Stimulated activated CD8-positive, alpha-beta memory T cell treated with anti-CD3 and anti-CD28 coated beads, Interleukin-15, amount 100 ng/mL, for 4 hours (primary cell): ENCODE measurements at places on chromosomes 13 and 19.
A peak's percentile ranks its signal among the peaks of the same experiment; 100 is the strongest.

DNA sequence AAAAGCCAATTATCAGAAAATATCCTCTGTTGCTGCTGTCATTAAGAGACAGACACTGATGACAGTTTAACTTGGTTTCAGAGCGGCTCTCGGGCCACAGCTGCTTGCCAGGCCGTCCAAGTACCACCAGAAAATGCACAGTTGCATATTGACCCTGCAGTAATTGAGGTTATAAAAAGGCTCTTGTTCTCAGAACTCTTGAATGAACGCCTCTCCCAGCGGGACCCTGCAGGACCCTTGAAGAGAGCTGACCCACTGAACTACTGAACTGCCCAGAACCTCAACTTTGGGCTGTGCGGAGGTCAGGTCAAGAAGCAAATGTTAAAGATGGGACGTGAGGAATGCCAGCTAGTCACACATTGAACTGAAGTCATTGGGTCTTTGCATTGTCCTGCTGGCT, 1559.0 kb upstream of the SLC10A2 start:
- DNase-seq = no peak

GRCh38 chr13:113176280-113176679, 17.8 kb downstream of the PROZ start:
- DNase-seq = peak; percentile 61

DNA sequence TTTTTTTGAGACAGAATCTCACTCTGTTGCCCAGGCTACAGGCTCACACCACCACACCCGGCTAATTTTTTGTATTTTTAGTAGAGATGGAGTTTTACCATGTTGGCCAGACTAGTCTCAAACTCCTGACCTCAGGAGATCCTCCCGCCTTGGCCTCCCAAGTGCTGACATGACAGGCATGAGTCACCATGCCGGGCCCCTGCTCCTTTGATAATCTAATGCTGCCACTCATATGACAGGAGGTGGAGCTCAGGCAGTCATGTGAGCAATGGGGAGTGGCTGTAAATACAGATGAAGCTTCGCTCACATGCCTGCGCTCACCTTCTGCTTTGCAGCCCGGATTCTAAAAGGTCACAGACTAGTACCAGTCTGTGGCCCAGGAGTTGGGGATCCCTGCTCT, 25.1 kb downstream of the ARHGEF18 start:
- no peak for DNase-seq

- DNase-seq = no peak
These were observed 11.5 kb downstream of the ZNF552 start for GRCh38 chr19:57803265-57803593.

- DNase-seq = no peak
These were observed 16.9 kb upstream of the ZNF254 start for GRCh38 chr19:24069905-24070657.

- DNase-seq = no peak
These were observed 1.8 kb upstream of the MED4 start for GRCh38 chr13:48096670-48097069.

- no peak for DNase-seq
These were observed 40.5 kb upstream of the SLC15A1 start for GRCh38 chr13:98792785-98793495.

DNA sequence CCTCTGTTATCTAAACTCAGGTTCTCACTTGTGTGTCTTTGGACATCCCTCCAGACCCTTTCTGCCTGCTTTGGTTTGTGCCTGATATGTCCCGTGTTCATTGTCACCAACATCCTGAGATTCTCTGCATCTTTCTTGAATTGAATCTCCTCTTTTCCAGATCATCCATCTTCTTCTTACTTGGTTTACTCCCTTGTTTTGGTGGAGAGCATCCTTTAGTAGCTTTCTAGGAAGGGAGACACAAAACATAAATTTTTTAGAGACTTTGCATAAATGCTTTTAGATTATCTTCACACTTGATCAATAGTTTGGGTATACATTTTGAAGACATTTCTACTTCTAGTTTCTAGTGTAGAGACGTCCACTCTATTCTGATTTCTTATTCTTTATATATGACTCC, 61.7 kb downstream of the TDRD12 start:
- DNase-seq = no peak

- no peak for DNase-seq
These were observed 158.7 kb downstream of the OXGR1 start for GRCh38 chr13:96835546-96835945.

- DNase-seq = no peak
These were observed 43.5 kb upstream of the NPAS1 start for GRCh38 chr19:46975925-46976782.

- no peak for DNase-seq
These were observed 1471.7 kb downstream of the UQCRFS1 start for GRCh38 chr19:27741236-27741635.

DNA sequence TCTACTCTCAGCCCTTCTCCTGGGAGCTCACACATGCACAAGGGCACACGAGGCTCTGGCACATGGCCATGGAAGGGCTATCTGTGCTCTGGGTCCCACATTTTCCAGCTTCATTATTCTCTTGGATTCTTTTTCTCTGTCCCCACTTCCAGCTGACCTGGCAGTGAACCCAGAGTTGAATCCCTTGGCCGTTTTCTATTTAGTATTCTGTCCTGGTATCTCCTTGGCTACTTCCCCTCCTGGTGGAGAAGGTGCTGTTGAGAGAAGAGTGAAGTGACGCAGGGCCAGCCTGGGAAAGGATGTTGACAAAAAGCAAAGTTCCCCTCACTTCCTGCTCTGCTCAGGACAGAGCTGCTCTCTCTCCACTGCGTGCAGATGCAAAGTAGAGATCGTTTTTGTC, 303.1 kb downstream of the IRS2 start:
- no peak for DNase-seq

- DNase-seq = no peak
These were observed 27.3 kb upstream of the GPI start for GRCh38 chr19:34337739-34338138.

- DNase-seq = no peak
These were observed 351.9 kb upstream of the MIR17HG start for GRCh38 chr13:90995614-90996013.

DNA sequence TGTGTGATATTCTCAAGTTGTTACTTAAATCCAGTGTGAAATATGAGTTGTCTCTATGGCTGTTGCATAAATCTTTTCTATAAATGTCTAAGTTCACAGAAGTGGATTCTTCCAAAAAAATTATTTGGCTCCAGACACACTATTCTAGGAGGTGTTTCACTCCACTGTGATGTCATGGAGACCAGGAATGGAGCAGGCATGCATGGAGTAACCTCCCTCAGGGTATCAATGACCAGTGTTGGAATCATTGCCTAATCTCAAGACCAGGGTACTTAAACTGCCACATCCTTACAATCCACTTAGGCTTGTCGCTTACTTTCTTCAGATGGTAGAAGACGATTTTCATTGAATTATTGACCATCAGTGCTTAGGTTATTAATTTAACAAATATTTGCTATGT, 55.4 kb downstream of the LRRC63 start:
- DNase-seq = no peak

- DNase-seq = no peak
These were observed 15.6 kb downstream of the KPNA3 start for GRCh38 chr13:49776871-49777270.

DNA sequence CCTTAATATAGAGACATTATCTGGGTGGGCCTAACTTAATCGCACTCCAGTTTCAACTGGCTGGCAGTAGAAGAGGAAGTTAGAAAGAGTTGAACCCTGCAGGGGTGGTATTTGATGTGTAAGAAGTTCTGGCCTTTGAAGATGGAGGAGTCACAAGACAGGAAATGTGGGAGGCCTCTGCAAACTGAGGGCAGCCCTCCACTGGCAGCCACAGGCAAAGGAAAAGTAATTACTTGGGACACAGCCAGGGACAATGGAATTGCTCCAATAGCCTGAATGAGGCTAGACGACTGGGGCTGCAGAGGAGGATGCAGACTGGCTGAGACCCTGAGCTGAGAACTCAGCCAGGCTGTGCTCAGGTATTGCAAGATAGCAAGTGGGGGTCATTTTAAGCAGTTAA, 703.3 kb upstream of the ARGLU1 start:
- DNase-seq = no peak

GRCh38 chr13:36143738-36144137, 12.6 kb upstream of the DCLK1 start:
- DNase-seq = no peak

DNA sequence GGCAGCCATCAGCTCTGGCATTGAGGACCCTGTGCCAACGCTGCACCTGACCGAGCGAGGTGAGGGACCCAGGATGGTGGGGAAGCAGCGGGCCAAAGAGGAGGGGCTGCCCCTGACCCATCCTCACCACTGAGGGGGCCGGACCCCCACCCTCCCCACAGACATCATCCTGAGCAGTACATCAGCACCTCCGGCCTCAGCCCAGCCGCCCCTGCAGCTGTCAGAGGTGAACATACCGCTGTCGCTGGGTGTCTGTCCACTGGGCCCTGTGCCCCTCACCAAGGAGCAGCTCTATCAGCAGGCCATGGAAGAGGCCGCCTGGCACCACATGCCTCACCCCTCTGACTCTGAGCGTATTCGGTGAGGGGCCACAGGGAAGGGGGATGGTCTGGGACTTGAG, 7.3 kb downstream of the LENG1 start:
- no peak for DNase-seq

DNA sequence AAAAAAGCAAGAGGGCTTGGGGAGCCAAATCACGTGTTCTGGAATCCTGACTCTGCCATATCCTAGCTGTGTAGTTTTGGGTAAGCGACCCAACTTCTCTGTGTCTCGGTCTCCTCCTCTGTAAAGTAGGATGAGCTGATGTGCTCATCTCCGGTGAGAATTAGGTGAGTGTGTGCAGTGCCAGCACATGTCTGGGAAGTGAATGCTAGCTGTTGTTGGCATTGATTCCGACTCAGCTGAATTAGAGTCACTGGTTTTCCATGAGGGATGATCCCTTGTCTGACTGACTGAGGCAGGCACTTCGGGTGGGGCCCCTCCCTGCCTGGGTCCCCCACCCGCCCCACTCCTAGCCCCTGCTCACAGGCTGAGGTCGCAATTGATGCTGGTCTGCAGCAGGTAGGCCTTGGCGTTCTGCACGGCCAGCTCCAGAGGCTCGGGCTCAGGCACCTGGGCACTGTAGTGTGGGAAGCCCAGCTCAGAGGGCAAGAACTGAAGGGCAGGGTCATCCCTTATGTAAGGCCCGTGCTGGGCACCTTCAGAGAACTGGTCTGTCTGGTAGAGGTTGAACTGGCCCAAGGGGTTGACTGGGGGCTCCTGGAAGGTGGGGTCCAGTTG, 835 bp downstream of the RSPH6A start:
- DNase-seq = no peak

GRCh38 chr19:19356901-19357566, 36.4 kb downstream of the MAU2 start:
- DNase-seq = no peak

GRCh38 chr19:13460045-13460444, 46.2 kb downstream of the CACNA1A start:
- DNase-seq = no peak

- no peak for DNase-seq
These were observed 8.6 kb downstream of the OR7C2 start for GRCh38 chr19:14949876-14950275.

DNA sequence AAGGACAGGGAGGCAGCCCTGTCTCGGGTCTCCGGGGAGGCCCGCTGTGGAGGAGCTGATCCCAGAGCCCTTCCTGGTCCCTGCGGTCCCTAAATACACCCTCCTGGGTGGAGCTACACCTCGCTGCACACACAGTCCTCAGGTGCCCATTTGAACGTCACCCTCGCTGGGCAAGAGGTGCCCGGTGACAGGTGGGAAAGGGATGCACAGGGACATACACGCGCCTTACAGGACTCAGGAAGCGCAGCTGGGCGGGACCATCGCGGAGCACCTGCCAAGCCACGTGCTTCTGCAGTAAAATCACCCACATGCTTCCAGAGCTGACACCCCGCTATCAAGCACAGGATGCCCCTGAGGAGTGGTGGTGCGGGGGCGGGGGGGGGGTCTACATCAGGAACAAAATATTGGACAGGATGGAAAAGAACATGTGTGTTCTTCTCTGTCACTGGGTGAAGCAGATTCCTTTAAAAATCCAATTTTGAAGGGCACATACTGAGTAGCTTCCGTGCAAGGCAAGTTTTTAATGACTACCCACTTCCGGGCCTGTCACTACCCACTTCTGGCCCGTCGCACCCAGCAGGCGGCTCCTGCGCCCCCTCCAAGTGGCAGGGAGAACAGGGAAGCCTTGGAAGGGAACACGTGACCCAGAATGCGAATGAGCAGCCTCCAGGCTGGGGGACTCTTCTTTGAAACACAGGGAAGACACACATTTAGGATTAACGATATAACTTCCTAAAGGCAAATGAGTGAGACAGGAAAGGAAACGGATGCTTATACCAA, 78.9 kb downstream of the COL4A1 start:
- no peak for DNase-seq

DNA sequence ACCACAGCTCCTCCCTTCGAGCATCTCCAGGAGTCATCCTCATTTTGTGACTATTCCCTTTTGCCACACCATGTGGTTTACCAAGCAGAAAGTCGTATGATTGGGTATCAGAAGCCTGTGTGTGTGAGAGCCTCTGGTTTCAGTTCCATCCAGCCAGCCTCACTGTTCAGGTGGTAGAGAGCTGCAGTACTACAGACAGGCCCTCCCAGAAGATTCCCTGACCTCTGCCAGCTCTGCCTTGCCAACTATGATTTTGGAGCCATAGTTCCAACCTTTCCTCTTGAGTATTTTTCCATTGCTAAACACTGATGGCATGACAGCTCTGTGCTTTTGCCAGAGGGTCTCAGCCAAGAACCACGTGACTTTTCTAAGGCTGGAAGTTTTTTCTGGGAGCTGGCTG, 82.5 kb downstream of the DHRS12 start:
- no peak for DNase-seq

DNA sequence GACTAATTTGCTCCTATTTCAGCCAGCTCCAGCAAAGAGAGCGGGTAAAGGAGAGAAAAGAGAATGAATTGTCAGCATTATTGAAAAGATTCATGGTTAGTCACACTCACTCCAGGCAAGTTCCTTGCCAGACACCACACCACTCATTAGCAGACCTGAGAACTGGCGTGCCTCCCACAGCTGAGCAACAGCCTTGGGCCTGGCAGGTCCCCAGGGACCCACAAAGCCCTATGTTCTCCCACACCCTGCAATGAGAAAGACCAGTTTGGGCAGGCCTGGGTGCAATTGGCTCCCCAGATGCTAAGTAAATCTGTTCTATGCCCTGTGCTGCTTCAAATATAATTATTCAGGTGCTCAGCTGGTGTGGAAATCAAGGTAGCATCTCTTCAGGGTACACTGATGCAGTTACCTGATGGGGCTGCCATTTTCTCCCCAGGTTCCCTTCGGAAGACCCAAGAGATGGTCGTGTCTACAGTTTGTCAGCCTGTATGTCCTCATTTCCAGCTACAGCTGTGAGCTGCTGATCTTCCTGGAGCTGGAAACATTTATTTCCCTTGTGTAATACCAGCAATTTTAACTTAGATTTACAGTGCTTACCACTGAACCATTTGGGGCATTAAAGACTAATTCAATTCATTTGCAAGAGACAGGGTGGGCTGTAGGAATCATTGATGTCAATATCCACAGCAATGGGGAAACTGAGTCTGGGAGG, 405.0 kb downstream of the COG6 start:
- DNase-seq = no peak

- DNase-seq = no peak
These were observed 206.8 kb upstream of the TMTC4 start for GRCh38 chr13:100881291-100881864.

GRCh38 chr19:11692127-11692790, 46.5 kb downstream of the ZNF823 start:
- no peak for DNase-seq

GRCh38 chr13:113995051-113995601, 21.2 kb upstream of the C13orf46 start:
- no peak for DNase-seq
